ENCODE measurements at places on chromosomes 1 and 21.

DNA sequence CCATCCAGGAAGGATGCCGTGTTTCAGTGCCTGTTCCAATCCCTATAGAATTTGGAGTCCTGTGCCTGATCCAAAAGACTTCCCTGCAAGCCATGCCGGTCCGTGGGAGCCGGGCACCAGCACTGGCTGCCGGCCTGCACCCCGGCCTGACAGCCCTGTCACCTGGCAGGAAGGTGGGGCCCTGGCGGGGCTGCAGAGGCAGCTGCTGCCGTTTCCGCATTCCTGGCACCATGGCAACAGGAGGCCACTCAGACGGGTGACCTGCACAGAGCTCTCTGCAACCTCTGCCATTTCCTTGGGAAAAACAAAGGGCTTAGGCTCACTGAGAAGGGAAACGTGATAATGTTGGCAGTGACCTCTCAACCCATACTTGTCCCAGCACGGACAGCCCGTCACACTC lies 63.2 kb upstream of the TMEM51 start:
- DNase-seq = no peak

- no peak for DNase-seq
Observed at GRCh38 chr1:22406722-22407495, 44.7 kb upstream of the ZBTB40 start.

DNA sequence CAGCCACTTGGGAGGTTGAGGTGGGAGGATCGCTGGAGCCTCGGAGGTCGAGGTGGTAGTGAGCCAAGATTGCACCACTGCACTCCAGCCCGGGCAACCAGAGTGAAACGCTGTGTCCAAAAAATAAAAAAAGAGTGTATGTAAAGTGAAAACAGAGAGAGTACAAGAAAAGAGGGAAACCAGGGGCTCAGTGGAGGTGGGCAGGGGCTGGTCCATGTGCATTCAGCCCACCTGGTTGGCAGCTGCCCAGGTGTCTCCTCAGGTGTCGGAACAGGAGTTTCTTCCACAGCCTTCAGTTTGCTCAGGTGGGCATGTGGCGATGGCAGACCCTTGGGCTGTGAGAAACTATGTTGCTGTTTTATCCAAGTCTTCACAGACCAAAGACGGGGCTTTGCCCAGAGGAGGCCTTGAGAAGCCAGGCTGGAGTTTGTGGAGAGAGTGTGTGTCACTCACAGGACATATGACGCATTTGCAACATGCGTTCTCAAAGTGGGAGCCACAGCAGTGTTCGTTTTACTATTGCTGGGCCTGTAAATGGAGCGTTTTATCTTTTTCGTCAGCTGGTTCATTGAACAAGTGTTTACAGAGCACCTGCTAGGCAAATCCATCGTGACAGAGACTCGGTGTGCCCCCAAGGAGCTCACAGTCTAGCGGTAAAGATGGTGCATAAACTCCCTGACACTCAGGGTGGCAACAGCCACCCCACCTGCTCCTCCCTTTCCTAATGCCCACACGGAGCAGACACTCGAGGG lies 22.4 kb upstream of the SAMD11 start:
- DNase-seq = no peak

DNA sequence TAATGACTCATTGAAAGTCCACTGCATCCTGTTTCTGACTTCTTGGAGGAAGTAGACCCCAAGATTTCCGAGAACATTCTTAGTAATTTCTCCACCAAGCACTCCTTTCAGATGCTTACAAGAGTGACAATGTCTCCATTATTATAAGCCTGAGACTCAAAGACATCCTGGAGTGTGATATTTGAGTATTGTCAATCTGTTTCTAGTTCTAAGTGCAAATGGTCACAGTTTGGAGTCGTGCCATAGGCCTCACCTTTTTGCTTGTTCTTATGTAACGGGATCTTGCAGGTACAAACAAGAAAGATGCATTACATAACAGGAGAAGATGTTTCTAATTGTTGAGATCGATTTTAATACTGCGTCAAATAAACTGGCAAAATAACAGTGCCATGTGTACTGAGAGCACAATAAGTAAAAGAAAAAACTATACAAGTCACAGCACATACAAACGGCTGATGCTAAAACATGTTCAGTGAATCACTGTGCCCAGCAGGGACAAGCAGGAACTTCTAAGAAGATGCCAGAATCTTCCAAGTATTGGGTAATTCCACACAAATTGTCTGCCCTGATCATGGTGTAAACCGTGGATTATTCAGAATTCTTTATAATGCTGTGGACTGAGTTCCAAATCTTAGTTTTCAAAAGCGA lies 54.1 kb downstream of the CD2 start:
- no peak for DNase-seq

GRCh38 chr1:100482167-100482566 lies 55.8 kb upstream of the GPR88 start:
- DNase-seq = no peak

DNA sequence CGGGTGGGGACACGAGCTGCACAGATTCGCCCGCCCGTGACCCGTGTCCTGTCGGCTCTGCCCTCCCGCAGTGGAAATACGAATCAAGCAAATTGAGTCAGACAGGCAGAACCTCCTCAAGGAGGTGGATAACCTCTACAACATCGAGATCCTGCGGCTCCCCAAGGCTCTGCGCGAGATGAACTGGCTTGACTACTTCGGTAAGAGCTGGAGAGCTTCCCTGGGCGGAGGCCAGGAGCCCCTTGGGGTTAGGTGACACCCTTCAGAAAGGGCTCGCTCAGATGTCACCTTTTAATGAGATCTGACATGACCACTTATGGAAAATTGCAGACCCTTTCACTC lies 489 bp downstream of the CDCA8 start:
- DNase-seq = no peak

All from activated CD4-positive, alpha-beta T cell treated with anti-CD3 and anti-CD28 coated beads, Interleukin-2, amount 50 U/mL, for 24 hours (primary cell).